ENCODE measurements at places on chromosomes 1 and 21.

- DNase-seq: no peak
- no peaks in the 10 kb centered on the region for H3K27me3 ChIP-seq
- no peak overlapping the region for H3K27ac ChIP-seq
- H3K4me1 ChIP-seq: no peaks in the 10 kb centered on the region
Observed at GRCh38 chr1:77768006-77768405, 8.4 kb upstream of the USP33 start.

GRCh38 chr1:156705321-156705917 lies at the start of gene CRABP2:
Gene CRABP2 (minus strand): TSS chr1:156705583. CDS start chr1:156705446, 137 bp downstream.
- H3K36me3 ChIP-seq: no peaks in the 10 kb centered on the region
- H3K4me3 ChIP-seq: peak within 1 kb of the TSS; percentile 5
- DNase-seq: peak; percentile 39
- peaks cover 6% of the 10 kb centered on the region for H3K27me3 ChIP-seq

DNA sequence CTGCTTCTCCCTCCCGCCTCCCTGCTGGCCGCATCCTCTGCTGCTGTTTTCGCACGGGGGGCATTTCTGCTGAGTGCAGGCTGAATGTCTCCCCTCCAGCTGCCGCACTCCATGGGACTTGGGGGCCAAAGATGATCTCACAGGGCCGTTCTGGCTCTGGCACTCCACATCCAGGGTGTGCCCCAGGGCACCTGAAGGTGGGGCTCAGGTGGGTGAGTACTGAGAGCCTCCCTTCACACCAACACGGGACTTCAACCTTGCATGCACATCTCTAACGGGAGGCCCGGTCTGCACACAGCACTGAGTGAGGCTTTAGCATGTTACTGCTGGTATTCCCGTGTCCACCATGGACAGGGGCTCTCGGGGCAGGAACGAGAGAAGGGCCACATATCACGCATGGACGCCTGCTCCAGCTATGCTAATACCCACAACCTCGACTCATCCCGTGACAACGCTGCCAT lies 88.9 kb downstream of the DMRTB1 start:
- no peaks in the 10 kb centered on the region for H3K27me3 ChIP-seq
- no peak overlapping the region for H3K27ac ChIP-seq
- no peaks in the 10 kb centered on the region for H3K4me1 ChIP-seq
- H3K36me3 ChIP-seq: no peaks in the 10 kb centered on the region
- no peak overlapping the region for H3K4me3 ChIP-seq

- no peak overlapping the region for H3K27ac ChIP-seq
- no peak overlapping the region for H3K4me3 ChIP-seq
- H3K27me3 ChIP-seq: no peaks in the 10 kb centered on the region
Observed at GRCh38 chr1:64236541-64236954, 33.1 kb downstream of the UBE2U start.

DNA sequence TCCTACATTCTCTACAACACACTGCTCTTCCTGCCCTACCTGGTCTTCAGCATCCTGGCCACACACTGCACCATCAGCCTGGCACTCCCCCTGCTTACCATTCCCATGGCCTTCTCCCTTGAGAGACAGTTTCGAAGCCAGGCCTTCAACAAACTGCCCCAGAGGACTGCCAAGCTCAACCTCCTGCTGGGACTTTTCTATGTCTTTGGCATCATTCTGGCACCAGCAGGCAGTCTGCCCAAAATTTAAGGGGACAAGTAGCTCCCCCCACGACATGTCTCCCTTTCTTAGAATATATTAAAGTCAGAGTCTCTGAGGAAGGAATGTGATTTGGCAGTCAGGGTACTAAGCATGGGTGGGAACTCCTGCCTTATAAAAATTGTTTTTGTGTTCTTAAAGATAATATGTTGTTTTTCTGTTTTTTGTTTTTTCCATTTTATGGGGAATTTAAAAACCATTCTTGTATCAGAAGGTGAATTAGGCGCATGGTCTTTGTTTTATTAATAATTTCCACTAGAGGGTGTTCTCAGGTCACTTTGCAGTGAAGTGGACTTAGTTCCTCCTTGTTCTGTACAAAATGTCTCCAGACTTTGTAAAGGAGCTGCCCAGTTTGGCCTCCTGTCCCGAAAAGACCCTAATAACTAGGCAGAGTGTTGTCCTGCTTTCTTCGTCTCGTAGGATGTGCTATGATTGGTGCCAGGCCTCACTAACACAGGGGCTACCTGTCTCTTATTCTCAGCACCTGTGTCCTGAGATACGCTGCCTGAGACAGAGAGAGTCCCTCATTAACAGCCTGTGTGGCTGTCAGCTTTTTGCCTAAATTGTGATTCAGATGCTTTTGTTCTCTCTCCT lies 13.1 kb downstream of the UBIAD1 start:
- H3K27ac ChIP-seq: no peak overlapping the region
- no peaks in the 10 kb centered on the region for H3K36me3 ChIP-seq
- H3K4me1 ChIP-seq: peaks cover 15% of the 10 kb centered on the region
- H3K27me3 ChIP-seq: no peaks in the 10 kb centered on the region
